ENCODE measurements at places on chromosomes 1 and 21.

DNA sequence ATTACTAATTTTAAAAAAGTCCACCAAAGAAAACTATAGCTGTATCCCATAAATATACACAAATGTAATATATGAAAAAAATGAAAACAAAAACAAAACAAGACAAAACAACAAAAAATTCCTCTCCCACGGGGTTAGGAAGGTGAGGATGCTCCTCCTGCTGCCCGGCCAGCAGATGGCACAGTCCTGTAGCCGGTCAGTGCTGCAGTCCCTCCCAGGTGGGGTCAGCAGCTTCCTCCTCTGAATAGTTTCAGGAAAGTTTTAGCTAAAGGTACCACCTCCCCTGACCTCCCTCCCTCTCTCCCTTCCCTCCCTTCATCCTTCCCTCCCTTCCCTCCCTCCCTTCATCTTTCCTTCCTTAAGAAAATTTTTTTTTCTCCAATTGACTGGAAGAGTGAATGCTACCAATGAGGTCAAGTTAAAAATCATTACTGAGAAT, 67.8 kb upstream of the BCL10 start:
- DNase-seq = no peak

DNA sequence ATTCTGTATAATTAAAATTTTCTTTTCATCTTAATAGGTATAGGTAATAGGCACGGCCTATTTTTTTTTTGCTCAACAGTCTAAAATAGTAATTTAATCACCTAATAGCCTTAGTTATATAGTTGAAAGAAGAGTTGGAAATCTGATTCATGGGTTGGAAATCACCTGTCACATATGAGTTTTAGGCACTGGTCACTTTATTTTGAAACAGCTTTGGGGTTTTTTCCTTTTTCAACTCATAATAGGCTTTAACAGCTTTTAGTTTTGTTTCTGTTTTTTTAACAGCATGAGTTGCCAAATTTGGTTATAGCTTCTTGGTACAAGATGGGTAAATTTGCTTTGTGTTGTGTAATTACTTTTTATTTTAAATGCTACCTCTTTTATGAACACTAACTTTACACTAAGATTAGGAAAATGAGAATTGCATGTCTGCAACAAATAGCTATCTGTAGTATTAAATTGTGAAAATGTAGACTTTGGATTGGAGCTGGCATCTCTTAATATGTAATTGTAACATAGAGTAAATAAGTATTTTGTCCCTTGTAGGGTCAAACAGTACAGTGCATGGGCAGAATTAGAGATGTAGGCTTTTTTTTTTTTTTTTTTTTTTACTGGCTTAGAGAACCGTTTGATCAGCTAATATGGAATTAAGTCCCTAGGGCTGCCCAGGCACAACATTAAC, 109.8 kb downstream of the OSBPL9 start:
- no peak for DNase-seq

- DNase-seq = no peak
Observed at GRCh38 chr1:182575540-182576149, 13.4 kb downstream of the RNASEL start.

GRCh38 chr1:85888921-85889320, 180.7 kb upstream of the ZNHIT6 start:
- no peak for DNase-seq

- DNase-seq = no peak
Observed at GRCh38 chr1:218384581-218384993, 39.5 kb downstream of the TGFB2 start.

GRCh38 chr1:53115403-53116306, 26.8 kb downstream of the SLC1A7 start:
- DNase-seq = no peak

DNA sequence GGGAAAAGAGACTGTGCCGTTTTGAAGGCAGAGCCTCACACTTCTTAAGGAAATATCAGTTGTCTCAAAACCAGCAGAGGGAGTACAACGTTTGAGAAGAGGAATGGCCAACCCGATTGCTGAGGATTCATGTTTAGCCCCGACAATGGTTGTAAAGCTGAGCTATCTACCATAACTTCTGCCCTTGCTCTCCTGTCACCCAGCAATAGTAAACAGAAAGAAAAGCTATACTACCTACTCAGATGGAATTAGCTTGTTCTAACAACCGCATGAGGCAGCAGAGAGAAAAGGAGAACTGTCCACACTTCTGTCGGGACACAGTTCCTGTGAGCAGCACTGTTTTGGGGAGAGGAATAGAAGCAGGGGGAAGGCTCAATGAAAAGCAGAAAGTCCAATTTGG, 91.2 kb downstream of the SLC45A1 start:
- no peak for DNase-seq

- DNase-seq = peak; percentile 71
Observed at GRCh38 chr1:17494114-17494729, 45.3 kb upstream of the ARHGEF10L start.

GRCh38 chr1:78370779-78371482, 119.8 kb upstream of the PTGFR start:
- no peak for DNase-seq

GRCh38 chr1:28392027-28392652, 22.6 kb downstream of the PHACTR4 start:
- no peak for DNase-seq

GRCh38 chr1:7389906-7390603, 381.0 kb upstream of the VAMP3 start:
- DNase-seq = no peak

- DNase-seq = no peak
Observed at GRCh38 chr1:241551759-241552638, 19.8 kb downstream of the KMO start.

GRCh38 chr1:145995964-145996432, 381 bp downstream of the TXNIP start:
- no peak for DNase-seq

DNA sequence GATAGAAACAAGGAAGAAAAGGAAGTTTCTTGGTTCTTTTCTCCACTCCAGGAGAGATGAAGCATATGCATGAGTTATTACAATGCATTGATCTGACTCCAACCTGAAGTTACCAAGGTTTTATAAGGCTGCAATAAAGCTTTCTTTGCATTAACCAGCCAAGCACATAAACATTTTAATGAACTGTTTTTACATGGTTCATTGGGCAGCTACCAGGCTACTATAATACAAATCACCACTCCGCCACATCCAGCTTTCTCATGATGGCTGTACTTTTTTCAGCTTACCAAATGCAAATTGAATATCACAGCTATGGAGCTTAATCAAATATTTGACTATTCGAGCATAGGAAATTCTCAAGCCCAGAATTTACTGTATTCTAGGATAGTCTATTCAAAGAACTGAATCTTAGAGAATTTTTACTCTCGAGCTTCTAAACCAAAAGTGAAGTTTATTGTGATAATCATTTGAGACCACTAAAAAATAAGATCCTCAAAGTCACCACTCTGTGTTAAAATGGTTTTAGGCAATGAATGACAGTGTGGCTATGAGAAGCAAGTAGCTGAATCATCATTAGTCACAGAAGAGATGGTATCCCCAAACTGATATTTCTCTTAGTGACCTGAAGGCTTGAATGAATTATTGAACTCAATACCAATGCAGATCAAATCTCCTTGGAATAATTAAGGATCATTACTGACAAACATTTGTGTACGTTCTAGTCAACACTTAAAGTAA, 58.6 kb upstream of the ZNF281 start:
- DNase-seq = no peak

DNA sequence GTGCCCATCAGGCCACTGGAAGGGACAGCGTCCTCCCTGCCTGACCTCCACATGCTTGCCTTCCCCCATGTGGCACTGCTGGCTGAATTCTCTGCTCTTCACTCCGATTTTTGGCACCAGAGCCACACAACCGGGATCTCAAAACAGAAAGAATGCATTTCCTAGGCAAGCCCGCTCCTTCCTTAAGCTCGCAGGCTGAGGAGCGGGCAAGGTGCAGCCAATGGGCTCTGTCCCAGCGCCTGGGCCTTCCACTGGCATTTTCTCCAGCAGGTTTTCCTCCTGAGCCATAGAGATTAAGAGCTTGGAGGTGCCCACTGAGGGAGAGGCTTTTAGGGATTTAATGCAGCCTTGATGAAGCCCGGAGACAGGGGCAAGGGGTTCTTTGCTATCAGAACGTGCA, 158.0 kb downstream of the IGSF21 start:
- no peak for DNase-seq

DNA sequence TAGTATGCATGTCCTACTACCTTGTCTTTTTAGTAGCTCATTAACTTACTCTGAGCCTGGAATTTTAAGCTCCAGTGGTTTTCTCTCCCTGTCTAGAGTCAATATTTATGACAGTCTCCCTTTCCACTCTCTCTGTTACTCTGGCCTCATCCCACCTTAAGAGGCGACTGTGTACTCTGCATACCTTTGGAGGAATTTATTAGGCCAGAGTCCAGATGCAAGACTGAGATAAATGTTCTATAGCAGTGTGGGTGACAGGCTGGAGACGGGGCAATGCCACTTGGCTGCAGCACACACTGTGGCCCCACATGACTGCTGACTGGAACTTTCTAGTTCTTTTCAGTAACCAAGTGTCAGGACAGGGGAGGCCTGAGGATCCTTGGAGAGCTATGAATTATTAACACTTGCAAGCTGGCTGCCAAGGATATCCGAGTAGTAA, 4.1 kb upstream of the PDZK1 start:
- no peak for DNase-seq

- DNase-seq = no peak
Observed at GRCh38 chr21:41965045-41965444, 11.2 kb upstream of the C2CD2 start.

GRCh38 chr1:15918962-15919715, 56.8 kb downstream of the ZBTB17 start:
- no peak for DNase-seq

DNA sequence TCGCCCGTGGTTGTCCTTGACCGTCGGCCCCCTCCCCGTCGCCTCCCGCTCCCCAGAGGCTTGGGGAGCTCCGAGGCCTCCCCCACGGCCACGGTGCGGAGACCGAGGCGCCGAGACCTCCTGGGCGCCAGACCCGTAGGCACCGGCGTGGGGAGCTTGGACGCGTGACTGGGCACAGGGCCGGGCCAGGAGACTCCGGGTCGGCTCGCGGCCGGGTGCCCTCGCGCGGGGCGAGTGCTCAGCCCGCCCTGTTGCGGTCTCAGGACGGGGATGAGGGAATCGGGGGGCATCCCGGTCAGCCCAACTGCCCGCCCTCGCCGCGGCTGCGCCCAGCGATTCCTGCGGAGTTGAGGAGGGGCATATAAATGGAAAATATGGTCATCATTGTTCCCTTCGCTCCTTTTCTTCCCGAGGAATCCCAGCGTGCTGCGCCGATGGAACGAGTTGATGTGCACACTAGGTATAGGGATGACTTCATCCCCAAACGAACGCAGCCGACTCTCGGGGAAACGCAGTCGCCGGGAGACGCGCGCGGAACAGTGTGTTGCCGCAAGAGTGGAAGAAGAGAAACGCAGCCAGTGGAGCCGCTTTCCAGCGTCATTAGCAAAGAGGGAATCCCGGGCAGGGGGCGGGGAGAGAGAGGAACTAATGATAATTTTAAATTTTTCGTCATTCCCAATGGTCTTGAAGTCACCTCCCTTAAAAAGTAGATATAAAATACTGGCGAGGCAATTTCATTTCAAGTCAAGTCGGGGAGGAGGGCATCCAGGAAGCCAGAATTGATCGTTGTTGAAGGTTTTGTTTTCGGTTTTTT, 747 bp upstream of the ENAH start:
- peak; percentile 72 for DNase-seq

DNA sequence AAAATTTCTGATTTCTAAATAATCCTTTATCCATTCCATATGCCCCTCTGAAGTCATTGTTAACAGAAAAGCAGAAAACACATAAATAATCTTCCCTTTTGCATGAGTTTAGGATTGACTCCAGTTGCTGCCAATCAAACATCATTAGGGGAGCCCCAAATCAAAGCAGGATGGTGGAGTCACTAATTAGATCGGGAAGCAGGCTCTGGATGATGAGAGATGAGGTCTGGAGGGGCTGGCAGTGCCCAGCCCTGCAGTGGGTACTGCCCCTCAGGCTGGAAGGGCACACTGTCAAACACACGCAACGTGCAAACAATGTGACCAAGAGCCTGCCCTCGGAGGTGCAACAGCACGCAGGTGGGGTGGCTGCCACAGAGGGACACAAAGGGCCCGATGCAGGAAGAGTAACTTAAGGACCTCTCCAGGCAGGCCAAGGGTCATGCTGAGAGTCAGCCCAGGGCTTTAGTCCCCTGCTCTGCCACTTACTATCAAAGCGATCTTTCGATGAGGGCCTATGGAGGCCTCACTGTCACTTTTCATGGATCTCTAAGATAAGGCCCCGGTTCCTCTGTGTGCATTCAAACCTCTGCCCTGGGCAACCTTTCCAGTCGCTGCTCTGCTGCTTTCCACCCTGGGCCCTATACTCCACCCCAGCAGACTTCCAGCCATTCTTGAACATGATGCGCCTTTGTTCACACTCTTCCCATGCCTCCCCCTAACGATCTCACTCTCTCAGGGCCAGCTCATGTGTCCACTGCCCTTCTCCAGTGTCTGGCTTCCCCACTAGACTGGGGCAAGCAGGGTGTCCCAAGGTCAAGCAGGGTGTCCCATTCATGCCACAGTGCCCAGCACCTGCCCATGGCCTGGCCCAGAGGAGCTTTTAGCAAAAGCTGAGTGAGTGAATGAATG, 98.9 kb downstream of the DMRTB1 start:
- no peak for DNase-seq

- DNase-seq = no peak
Observed at GRCh38 chr21:33971492-33972013, 55.9 kb upstream of the ATP5PO start.

DNA sequence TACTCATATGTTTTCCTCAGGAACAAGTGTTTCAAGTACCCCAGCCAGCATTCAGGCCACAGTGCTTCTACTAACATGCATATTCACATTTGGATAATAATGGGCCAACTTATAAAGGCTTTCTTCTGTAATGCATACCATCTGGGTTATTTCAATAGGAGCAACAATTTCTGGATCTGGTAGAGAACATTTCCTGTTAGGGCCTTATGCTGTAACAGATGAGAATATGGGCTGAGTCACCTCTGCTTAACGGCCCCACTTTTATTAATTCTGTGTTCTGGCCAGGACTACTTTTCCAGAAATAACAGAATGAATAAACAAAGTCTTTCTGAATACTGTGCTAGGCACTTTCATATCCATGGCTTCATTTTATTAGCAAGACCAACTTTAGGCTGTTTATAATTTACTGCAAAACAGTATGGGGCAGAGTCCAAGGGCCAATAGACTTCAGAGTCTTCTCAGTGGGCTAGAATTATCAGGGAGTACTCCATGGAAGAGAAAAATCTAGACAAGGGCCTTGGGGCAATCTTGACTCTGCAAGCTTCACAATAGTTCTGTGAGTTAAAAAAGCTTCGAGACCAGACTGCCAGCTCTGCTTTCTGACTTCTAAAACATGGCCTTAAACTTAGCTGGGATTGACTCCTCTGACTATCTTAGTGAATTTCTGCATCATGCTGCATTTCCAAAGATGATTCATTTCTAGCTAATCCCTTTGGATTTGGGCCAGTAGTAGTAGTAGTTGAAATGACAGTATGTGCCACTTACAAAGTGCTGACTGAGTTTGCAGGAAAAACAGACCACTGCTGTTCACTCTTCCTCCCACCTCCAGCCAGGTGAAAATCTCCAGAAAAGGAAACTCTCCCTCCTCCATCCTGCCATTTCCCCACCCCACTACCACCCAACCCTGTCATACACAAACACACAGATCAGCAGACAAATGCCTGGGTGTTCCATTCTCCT, 8.2 kb upstream of the SSX2IP start:
- DNase-seq = no peak

Data from posterior cingulate gyrus (tissue), 11 donors.